ENCODE measurements at places on chromosomes 16 and 17. TPM values are rescaled to one million over a fixed set of nuclear protein-coding genes. Genes with fewer than 3 reads are reported as not detected.

Gene GP1BA
- total RNA-seq = not detected

Gene EXOSC6
- 53.2 TPM for total RNA-seq

Gene TBC1D26
- total RNA-seq = 4.4 TPM

Gene WNT3
- 6.3 TPM for total RNA-seq

Gene CBX4
- 20.7 TPM for total RNA-seq

Gene SEPTIN12
- total RNA-seq = not detected
